ENCODE measurements at places on chromosomes 2 and 18. TPM values are rescaled to one million over a fixed set of nuclear protein-coding genes. Genes with fewer than 3 reads are reported as not detected.

LYPD6B gene
- 0.43 TPM for total RNA-seq

INPP5D gene
- 17.6 TPM for total RNA-seq

DNA sequence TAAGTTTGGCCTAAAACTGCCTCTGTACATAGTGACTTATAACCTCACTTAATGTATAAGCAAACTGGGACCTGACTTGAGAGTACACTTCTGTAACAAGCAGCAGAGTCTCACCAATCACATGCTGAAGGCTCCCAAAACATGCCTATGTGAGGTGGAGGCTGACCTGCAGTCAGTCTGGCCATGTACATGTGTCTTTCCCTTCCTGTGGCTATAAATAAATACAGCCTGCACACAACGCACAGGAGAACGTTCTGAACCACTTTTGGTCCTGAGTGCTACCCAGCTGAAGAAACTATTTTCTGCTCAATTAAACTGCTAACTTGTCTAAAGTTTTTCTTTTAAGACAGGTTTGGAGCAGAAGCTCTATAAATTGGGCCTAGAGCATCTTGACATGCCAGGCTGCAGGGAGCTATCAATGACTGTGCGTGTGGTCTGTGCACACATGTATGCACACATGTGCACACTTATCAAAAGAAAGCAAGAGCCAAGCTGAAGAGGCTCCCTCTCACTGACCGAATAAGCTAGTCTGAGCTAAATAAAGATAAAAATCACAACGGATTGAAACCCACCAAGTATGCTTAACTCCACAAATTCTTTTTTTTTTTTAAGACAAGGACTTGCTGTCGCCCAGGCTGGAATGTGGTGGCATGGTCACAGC is 15.0 kb downstream of the RNASEH1 start:
- peaks cover 47% of the 10 kb centered on the region for H3K36me3 ChIP-seq
- H3K27ac ChIP-seq = no peak overlapping the region
- no peak overlapping the region for H3K4me3 ChIP-seq
- DNase-seq = no peak

GRCh38 chr2:201228912-201229290 is 31.4 kb upstream of the CASP8 start:
- no peaks in the 10 kb centered on the region for H3K27me3 ChIP-seq
- H3K36me3 ChIP-seq = no peaks in the 10 kb centered on the region
- no peak overlapping the region for H3K27ac ChIP-seq

DNA sequence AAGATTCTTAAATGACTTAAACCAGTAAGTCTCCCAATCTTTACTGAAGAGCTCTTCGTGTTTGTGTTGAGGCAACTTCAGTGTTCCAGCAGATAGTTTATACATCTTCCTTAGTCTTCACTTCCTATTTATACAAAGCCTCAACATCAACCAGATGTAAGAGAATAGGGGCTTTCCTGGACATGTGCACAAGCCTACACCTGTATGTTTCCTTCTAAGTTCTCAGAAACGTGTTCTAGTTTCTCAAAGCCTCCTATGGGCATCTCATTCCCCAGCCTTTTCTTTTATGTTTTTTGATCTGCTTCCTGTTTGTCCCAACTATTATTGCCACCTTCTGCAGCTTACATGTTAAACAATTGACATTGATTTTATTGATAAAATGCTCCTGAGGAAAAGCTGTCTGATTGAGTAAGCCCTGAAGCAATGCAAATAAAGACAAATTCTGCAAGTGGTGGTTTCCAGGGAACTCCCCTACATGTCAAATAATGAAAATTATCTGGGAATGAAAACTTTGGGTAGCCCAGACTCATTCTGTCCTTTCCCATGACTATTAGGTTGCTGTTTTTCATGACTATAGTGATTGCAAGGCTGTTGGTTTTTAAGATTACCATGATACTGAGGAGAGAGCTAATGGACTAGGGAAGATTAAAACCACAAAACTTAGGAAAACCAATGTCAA is 663.3 kb upstream of the ACVR2A start:
- no peaks in the 10 kb centered on the region for H3K36me3 ChIP-seq
- H3K4me3 ChIP-seq = no peak overlapping the region
- H3K27ac ChIP-seq = no peak overlapping the region
- no peaks in the 10 kb centered on the region for H3K4me1 ChIP-seq
- H3K27me3 ChIP-seq = no peaks in the 10 kb centered on the region

DNA sequence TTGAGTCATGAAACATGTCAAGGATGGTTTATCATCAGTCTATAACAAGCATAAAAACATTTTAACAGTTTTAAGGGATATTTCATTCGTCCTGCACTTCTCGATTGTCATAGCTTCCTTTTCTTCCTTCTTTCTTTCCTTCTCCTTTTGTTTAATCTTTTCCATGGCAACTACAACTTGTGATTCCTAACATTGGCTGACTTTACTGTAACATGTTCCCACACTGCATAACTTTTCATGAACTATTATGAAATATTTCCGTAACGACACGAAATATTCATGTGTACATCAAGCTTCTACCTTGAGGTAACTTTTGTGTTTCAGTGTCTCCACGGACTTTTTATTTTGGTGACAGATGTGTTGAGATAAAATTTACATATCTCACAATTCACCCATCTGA is 134.4 kb downstream of the ACTR3 start:
- H3K27ac ChIP-seq = no peak overlapping the region
- no peaks in the 10 kb centered on the region for H3K36me3 ChIP-seq
- no peak overlapping the region for H3K4me3 ChIP-seq
- DNase-seq = no peak
- H3K4me1 ChIP-seq = no peaks in the 10 kb centered on the region

GRCh38 chr2:71426721-71427120 is 26.6 kb upstream of the DYSF start:
- no peak overlapping the region for H3K4me3 ChIP-seq
- no peaks in the 10 kb centered on the region for H3K27me3 ChIP-seq
- no peak for DNase-seq
- H3K36me3 ChIP-seq = peaks cover 34% of the 10 kb centered on the region

DNA sequence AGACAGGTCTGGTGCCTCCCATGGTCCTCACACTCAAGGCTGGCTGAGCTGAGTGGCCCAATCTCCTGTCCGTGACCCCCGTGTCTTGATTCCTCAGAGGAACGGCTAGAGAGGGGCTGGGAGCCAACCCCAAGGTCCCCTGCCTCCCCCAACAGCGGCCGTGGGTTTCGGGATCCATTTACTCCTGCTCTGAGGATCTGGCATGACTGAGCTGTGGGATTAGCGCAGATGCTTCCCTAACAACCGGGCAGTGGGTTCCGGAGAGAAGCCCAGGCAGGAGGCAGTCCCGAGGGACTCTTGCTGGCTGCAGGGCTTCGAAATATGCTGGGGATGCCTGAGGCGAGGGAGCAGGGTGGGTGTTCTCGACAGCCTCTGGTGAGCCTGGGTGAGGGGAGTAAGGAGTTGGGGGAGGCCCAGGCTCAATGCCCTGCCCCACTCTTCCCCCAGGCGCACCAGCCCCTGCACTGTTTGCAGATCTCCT is 18.9 kb downstream of the GPR35 start:
- H3K27me3 ChIP-seq = no peaks in the 10 kb centered on the region
- no peak for DNase-seq
- no peak overlapping the region for H3K4me3 ChIP-seq
- no peak overlapping the region for H3K27ac ChIP-seq

GRCh38 chr2:173654161-173654895 is 299.7 kb downstream of the CDCA7 start:
- H3K4me1 ChIP-seq = no peaks in the 10 kb centered on the region
- no peak overlapping the region for H3K4me3 ChIP-seq
- no peaks in the 10 kb centered on the region for H3K27me3 ChIP-seq
- H3K36me3 ChIP-seq = no peaks in the 10 kb centered on the region
- no peak for DNase-seq
- no peak overlapping the region for H3K27ac ChIP-seq
